ENCODE measurements at places on chromosomes 3 and 15.

GRCh38 chr3:42394579-42395288 is 15.7 kb downstream of the LYZL4 start:
- no peak for DNase-seq

DNA sequence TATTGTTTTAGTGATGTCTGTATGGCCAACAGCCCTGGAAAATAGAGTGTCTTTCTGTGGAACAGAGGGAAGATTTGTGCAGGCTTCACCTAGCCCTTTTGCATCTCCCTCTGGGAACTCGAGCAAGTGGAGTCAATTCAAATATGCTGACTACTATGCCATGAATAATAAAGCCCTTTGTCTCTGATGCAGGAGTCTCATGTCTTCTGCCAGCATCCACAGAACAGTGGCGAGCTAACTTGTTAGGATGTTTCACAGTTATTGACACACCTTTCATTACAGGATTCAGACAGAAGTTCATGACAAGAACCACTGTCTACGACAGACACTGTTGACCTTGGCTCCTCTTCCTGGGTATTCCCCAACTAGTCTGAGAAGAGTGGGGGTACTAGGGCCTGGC is 15.6 kb upstream of the CCDC54 start:
- DNase-seq, result no peak

DNA sequence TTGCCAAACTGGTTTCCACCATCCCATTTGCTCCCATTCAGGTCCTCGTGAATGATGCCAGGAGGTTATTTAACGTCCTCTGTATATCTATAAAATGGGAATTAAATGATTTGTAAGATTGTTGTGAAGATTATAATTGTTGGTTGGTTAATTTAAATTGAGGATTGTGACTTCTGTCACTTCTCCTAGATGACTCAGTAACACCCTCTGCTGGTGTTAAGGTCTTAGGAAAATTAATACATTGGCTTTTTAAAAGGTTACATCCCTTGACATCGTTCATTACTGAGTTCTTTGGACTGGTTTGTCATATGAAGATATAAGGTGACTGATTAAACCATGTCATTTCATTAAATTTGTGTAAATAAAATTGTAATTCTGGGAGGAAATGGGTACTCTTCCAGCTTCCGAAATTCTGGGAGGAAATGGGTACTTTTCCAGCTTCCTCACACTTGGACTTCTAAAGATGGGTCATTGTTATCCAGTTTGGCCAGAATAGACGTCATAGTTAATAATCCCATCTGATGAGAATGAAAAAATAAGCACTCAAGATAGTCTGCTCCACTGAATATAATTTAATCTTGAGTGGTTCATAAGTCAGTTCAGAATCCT is 33.3 kb upstream of the PAQR5 start:
- no peak for DNase-seq

DNA sequence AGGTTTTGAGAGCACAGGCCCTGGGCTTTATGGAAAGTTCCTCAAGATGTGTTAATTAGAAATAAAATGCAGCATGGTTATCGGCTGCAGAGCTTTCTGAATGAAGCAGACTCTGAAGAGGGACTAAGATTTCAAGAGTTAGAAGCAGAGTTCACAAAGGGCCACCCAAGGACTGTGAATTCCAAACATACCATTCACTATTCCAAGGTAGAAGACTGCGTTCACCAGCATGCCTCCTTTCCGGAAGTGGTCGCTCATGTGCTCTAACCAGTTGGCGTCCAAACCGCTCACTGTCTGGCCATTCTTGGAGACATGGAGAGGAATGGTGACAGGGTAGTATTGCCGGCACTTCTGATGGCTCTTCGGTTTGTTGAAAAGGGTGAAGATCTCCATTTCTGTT is 104.9 kb downstream of the OXNAD1 start:
- DNase-seq, result no peak

GRCh38 chr3:186075489-186075888 is 33.4 kb downstream of the ETV5 start:
- DNase-seq, result no peak

GRCh38 chr15:100786139-100786531 is 93.5 kb upstream of the ALDH1A3 start:
- DNase-seq, result no peak

GRCh38 chr15:26864664-26865191 is 2.1 kb upstream of the GABRA5 start:
- DNase-seq, result peak; percentile 64

DNA sequence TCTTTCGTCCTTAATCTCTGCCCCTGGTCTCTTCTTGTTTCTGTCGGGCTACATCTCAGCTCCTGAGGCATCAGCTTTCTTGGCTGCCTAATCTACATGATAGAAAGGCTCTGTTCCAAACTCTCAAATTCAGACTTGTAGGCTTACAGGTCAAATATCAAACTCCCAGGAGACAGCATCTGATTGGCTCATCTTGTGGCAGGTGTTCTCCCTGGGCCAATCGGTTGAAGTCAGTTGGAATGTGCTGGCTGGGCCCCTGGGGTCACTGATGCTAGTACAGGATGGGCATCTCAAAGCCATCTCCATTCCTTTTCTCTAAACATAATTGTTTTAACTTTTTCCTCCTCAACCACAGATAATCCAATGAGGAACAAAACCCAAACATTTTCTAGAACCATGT is 198.7 kb downstream of the CNTN3 start:
- no peak for DNase-seq

- DNase-seq, result no peak
Observed at GRCh38 chr15:90862487-90862886, 5.9 kb upstream of the FURIN start.

- no peak for DNase-seq
Observed at GRCh38 chr3:48057521-48057920, 41.3 kb upstream of the MAP4 start.

DNA sequence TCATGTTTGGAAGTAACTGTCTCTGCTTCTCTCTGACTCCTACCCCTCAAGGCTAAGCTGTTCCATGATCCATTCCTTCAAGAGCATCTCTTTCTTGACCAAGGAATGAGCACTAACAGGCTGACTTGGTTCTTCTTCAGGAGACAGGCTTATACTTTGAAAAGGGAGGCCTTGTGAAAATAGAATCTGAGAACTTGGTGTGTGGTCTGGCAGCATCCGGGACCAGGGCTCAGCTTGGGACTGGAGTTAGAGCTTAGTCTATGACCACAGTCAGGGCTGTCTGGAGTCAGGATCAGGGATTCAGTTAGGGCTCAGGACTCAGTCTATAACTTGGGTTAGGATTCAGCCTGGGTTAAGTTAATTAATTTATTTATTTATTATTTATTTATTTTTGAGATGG is 44.9 kb upstream of the SLC6A6 start:
- no peak for DNase-seq

DNA sequence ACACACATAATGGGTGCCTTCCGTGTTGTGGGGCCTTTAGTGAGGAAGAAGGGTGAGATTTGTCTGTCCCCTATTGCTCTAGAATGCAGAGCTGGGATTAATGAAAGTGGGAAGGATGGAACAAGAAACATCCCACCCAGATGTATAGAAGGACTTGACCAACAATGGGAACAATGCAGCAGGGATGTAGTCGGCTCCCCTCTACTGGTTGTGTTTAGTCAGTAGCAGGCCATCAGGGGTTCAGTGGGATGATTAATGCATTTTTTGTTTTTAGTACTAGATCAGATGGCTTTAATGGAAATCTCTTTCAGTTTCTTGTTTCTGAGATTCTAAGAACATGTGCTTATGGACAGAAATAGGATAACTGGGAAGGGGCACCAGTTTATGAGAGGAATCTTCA is 156.0 kb upstream of the ROPN1 start:
- DNase-seq, result no peak

- DNase-seq, result no peak
Observed at GRCh38 chr3:109687626-109688025, 350.3 kb upstream of the DPPA4 start.

- no peak for DNase-seq
Observed at GRCh38 chr3:99319450-99319849, 318.9 kb upstream of the COL8A1 start.

GRCh38 chr3:36295296-36295695 is 85.0 kb upstream of the STAC start:
- DNase-seq, result no peak

DNA sequence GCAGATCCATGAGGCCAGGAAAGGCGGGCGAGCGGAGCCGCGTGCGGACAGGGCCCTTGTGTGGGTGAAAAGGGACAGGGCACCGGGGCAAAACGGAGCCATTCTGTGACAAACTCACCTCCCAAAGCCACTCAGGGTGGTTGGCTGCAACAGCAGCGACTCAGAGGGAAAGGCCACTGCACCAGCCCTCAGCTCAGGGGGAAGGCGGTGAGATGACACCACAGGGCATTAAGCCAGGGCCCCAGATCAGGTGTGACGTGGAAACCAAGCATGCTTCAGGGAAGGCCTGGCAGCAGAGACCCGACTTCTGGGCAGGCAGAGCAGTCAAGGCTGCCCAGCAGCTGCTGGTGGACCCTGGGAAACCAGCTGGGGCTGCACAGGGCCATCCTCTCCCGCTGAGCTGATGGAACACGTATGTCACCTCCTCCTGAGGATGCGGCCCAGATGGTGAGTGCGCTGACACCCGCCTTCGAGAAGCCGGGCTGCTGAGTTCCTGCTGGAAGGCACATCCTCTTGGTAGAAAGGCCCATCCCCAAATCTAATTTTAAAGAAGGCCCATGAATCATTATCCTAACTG is 82.3 kb downstream of the CHSY1 start:
- peak; percentile 60 for DNase-seq

GRCh38 chr3:172787746-172788145 is 37.2 kb downstream of the ECT2 start:
- no peak for DNase-seq

DNA sequence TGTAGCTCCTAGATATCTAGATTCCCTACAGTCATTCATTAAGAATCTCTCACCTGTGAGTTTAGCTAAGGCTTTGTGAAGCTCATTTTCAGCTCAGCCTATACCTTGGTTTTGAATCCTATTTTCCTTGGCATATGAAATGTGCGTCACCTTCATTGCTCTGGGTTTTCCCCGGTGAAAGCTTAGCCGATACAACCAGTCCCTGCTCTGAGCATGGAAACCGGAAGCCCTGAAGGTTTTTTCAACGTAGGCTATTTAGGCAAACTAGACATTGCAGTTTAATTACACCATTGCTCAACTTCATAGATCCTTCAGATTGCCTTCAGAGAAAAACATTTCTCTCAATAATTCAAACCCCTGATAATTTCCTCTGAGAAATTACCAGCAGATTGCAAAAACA is 206.8 kb upstream of the TPRG1 start:
- no peak for DNase-seq

DNA sequence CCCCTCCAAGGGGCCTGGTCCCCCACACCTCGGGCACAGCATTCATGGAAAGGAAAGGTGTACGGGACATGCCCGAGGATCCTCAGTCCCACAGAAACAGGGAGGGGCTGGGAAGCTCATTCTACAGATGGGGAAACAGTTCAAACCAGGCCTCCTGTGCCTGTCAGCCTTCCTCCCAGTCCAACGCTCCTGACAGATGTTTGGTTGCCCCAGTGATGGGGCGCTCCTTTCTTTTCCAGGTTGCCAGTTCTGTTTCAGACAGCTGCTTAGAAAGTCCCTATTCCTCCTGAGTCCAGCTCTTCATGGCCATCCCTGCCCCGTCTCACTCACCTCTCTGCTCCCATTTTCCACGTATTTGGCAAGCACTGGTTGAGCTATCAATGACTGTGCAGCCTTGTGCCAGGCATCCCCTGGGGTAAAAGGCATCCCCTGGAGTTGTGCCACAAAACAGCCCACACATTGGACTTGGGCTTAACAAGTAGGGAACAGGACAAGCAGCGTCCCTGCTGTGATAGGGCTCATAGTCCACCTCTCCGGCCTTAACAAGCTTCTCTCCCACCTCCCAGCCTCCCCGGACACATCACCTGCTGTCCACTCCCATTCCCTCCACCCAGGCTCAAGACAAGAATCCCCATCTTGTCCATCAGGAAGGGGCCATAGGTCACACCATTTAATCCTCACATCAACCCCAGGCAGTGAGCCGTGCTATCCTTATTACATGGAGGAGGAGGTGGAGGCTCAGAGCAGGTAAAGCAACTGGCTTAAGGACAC is 6.6 kb downstream of the OXTR start:
- no peak for DNase-seq

DNA sequence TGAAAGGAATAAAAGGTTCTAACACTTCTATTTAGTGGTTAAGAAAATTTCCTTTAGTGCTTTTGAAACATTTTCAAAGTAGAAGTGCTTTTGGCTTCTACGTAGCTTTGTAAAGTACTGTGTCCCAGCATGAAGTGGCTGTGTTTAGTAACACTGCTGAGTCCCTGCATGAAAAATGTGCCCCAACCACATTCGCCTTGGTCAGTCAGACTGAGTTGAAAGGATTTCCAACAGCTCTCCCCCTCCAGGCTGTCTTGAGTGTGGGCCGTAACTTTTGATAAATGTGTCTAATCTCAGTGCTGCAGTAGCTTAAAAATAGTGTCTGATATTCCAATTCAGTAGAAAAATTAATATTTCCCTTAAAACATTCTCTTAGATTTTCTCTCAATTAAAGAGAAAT is 115.0 kb downstream of the NR1D2 start:
- no peak for DNase-seq

DNA sequence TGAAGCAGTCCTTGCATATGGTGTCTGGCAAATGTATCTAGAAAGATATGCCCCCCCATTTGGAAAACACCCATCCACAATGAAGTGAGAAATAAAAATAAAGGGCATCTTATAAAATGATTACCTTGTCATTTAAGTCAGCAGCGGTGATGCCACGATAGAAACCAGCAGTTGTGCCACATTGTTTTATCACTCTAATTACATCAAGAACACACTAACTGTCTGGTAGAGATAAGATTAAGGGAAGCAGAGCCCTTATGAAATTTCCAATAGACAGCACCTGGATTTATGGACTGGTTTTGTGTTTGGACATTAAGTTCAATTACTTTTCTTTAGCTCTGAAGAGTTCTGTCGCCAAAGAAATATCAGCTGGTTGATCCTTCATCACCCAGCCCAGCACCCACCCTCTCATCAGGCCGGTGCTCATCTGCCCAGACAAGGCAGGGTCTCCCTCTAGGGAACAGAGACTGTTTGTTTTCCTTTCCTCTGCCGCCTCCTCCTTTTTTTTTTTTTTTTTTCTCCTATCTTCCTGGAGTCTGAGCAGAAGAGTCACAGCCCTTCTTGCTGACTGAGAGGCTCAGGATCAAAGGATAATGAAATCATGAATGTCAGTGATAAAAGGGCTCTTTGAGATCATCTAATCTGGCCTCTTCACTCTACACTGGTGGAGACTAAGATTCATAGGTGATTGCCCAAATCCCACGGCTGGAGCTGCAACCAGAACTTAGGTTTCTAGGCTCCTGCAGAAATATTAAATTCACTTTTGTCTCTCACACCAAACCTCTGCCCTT is 464.1 kb downstream of the NTRK3 start:
- DNase-seq, result no peak

All from left hindlimb (tissue), 1 donor.